ENCODE measurements at places on chromosomes 4 and X.

- no peak for DNase-seq
Observed at GRCh38 chr4:46387956-46388355, 2.0 kb downstream of the GABRA2 start.

DNA sequence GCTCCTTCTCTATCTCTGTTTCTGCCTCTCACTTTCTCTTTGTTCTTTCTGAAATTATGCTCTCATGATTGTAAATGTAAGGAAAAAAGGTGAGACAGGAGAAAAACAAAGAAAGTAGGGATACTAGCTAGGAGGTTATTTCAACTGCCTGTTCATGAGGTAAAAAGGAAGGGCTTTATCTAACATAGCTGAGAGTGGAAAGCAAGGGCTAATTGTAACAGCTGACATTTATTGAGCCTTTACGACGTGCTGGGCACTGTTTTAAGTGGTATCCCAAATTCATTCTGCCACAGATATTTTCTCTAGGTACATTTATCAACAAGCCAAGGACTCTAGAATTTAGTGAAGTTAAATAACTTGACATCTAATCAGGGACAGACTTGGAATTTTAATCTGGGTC is 133.1 kb upstream of the GNPDA2 start:
- DNase-seq: no peak

DNA sequence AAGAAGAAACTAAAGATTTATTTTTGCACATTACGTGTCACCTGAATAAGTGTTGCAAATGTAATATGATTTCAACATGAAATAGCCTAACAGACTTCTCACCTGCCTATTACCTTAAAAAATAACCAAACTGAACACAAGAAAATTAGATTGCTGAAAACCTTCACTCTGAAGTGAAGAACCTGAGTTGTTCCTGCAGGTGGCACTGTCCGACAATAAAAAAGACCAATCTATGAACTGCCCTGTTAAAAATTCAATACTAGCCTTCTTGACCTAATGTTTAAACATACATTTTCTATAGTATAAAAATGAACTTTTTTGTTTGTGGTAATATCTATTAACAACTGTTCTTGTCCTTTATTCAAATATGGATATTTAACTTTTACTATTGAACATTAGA is 69.2 kb upstream of the PNPLA4 start:
- DNase-seq: peak; percentile 38

GRCh38 chr4:23038626-23039491 is 346.1 kb downstream of the GBA3 start:
- DNase-seq: no peak

- no peak for DNase-seq
Observed at GRCh38 chr4:148827781-148828180, 385.6 kb upstream of the NR3C2 start.

GRCh38 chr4:1720163-1720983 is 750 bp downstream of the TMEM129 start:
- peak; percentile 29 for DNase-seq

DNA sequence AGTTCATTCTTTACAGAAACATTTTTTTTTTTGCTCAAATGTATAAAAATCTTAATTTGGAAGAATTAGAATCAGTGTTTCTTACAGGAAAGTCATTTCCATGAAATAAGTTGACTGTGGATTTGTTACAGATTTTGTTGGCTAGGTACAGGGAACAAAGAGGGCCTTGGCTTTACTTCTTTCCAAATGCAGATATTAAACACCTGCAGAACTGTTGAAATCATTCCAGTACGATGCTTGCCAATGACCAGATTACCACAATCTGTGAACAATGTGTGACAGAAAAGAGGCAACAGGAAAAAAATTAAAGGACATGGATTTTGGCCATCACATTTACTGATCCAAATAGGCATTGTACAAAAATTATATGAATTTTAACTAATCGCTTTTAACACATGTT is 70.8 kb downstream of the ANXA10 start:
- no peak for DNase-seq

DNA sequence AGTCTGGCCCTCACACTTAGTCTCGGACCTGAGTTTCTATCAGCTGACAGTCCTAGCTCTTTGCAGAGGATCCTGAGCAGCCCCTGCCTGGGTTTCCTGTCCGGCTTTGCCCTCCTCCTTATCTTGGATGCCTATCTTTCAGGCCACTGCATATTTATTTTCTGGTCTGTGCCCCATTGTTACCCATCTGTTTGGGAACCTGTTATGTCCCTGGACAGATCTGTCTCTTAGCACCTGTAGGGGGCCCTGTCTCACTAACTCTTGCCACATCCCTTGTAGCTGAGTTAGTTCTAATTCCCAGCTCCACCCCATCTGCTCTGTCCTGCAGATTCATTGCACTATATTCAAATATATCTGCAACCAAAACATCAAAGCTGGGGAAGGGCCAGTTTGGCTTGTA is 514.9 kb upstream of the LCORL start:
- no peak for DNase-seq

DNA sequence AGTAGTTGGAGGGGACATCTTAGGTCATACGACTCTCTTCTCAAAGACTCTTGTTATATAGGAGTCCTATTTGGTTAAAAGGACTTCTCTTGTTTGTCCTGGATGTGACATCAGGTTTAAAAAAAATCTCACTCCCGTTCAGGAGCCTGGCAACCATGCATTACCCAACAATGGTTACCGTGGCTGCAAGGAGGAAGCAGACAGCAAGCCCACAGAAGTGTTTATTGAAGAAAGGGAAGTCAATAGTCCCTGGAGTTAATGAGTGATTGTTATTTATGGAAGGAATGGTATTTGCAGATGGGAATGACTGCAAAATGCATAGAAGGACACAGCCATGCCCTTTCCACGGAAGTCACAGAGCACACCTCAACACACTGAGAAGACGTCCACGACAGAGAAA is 75.9 kb upstream of the ENPP6 start:
- DNase-seq: no peak

- DNase-seq: no peak
Observed at GRCh38 chr4:1770245-1770644, 22.8 kb upstream of the FGFR3 start.

GRCh38 chr4:42341518-42342026 is 55.7 kb upstream of the SHISA3 start:
- DNase-seq: no peak

DNA sequence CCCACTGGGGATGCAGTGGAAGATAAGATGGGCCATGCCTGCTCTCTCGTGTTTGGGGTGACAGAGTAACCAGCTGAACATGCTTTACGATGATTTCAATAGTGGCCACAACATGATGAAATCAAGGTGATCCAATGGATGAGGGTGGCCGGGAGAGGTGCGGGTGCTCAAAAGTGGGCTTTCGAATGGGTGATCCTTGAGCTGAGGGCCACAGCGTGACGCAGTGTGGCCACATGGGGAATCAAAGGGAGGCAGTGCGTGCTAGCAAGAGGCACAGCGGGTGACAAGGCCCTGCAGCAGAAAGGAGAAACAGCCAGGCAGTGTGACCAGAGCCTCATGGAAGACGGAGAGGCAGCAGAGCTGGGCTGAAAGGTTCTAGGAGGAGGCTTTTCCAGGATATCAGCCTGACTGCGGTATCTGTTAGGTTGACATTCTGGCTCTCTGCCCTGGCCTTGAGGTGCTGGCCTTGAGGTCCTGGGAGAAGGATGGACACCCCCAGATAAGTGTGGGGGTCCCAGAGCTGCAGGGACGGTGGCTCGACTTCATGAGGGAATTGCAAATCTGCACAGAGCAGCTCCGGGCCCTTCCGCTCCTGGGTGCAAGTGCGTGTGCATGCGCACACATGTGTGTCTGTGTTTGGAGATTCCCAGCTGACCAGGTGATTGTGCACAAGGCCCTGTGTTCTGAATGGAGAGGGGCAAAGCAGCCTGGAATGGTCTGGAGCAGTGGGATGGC is 38.0 kb upstream of the GPR78 start:
- DNase-seq: no peak

DNA sequence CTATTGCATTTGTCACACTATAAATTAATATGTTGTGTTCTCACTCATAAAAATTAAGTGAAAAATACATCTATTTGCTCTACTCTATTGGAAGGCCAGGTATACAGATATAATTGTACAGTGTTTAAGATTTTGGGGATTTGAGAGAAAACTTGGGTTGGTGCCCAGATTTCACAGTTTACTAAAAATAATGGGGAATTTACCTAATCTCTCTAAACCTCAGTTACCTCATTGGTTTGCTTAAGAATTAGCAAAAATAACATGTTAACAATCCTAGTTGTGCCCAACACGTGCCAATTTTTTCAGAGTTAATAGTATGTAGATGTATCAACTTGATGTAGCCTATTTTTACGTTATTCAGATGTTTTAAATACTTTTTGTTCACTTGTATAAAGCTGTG is 1495.3 kb upstream of the PCDH7 start:
- no peak for DNase-seq

GRCh38 chrX:142156567-142156966 is 48.5 kb downstream of the MAGEC2 start:
- DNase-seq: no peak

DNA sequence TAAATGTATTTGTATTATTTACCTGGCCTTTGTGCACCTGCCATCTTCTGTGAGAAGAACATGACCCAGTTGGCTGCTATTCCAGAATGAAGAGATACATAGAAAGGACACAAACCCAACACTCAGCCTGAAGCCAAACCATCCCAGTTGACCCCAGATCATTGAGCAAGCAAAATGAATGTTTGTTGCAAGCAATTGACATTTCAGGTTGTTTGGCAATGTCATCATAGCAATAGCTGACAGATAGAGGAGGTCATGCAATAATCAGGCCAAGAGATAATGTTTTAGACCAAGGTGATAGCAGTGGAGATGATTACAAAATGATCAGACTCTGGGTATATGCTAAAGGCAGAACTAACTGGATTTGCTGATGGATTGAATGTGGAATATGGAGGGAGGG is 71.2 kb upstream of the TMEM164 start:
- no peak for DNase-seq

DNA sequence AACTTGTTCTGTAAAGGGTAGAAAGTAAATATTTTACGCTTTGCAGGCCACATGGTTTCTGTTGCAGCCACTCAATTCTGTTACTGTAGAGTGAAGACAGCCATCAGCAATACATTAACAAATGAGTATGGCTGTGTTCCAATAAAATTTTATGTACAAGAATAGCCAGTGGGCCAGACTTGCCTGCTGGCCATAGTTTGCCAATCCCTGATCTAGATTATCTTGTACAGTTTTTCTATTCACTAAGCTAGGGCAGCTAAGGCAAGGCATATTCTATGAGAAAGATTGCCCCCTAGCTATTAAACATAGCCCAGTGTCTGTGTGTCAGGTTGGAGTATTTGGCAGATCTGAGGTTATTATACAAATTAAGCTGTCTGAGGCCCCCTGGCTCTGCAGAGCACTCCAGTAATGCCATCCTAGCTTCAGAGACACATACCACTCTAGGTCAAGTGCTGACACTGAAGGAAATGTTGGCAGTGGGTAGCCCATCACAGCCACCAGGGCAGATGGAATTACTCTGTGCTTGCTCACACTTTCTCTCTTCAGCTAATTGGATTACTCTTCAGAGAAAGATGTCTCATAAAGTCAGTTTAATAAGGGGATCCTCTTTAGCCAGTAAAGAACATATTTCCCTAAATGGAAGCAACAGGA is 40.7 kb downstream of the MTTP start:
- no peak for DNase-seq

DNA sequence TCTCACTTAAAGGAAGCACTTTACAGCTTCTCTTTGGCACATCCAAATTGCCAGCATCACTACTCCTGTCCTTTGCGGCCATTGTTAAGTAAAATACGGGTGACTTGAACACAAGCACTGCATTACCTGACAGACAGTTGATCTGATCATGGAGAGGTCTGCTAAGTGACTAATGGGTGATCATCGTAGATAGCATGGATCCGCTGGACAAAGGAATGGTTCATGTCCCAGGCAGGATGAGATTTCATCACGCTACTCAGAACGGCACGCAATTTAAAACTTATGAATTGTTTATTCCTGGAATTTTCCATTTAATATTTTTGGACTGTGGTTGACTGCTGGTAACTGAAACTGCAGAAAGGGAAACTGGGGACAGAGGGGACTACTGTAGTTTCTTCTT is 94.1 kb downstream of the NEUROG2 start:
- no peak for DNase-seq

GRCh38 chr4:181245326-181245725 is 997.9 kb upstream of the TENM3 start:
- DNase-seq: no peak

DNA sequence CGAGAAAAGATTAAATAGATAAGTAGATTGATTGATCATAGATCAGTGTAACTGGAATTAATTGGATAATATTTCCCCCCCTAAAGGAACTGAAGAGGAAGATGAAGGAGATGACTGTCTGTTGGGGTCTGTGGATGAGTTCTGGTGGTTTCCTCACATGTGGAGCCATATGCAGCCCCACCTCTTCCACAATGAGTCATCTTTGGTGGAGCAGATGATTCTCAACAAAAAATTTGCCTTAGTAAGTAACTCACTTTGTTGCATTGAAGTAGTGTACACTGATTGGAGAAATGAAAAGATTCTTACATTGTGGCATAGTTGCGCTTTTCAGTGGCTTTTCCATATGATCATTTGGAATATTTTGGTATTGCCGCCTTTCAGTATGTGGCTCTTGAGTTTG is 80.4 kb downstream of the NDST3 start:
- DNase-seq: no peak

GRCh38 chr4:8916906-8917305 is 45.3 kb upstream of the HMX1 start:
- no peak for DNase-seq
